A549 (cell line): ENCODE measurements at places on chromosomes 7 and 10. TPM values are rescaled to one million over a fixed set of nuclear protein-coding genes. Genes with fewer than 3 reads are reported as not detected.

DNA sequence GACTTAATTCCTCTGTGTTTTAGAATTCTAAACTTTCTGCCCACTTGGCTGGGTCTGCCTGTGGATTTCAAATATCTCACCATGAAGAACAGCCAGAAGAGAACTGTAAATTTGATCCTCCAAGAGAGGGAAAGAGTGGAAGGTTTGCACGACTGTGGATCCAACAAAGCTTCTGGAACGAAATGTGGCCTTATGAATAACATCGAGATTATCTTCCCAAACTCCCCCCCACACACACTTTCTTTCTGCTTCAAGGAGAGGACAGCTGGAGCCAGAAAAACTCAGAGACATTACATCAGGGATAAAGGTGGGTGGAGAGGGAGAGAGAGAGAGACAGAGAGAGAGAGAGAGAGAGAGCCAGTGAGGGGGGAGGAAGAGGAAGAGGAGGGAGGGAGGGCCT lies 570.1 kb upstream of the MGMT start:
- no peak for DNase-seq

ZNF394 gene
- 12.2 to 14.9 TPM (median 13.6 TPM) in 3 replicates for polyA plus RNA-seq

DNA sequence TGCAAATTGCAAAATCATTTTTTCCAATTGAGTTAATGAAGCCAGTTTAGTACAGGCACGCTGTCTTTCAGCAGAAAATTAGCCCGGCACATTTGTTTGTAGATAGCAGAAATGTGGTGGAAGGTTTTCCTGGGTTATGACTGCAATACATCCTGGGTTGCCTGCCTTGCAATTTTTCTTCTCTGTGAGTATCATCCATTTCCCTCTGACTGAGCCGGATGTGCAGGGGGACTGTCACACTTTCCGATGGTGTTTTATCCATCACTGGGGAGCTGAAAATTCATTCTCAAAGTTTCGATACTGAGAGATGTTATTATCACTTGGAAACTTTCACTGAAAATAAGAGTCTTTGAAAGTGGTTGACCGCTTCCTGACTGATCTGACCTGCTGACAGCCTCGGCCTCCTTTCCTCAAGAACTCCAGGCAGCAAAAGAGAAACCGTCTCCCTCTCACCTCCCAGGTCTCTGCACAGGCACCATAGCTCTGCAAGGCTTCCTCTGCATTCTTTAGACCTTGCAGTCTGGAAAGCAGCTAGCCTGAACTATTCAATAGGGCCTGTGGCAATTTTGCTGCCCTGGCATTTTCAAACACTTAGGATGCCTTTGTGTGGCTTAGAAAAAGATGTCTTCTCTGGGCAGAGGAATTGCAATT lies 320.8 kb upstream of the NRP1 start:
- DNase-seq, result no peak

- no peak for DNase-seq
Measured at GRCh38 chr7:124033095-124033806, 384 bp upstream of the TMEM229A start.

DNA sequence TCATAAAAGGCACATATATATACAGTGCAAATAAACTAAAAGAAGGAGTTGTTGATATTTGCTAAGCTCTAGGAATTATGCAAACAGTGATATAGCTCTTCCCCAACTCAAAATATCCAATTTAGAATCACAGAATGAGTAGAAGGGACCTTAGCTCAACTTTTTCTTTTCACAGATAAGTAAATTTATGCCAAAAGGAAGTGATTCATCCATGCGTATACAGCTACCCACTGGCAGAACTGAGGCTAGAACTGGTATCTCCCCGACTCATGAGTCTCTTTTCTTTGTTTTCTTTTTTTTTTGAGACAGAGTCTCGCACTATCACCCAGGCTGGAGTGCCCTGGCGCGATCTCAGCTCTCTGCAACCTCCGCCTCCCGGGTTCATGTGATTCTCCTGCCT lies 54.2 kb upstream of the SVIL start:
- no peak for DNase-seq

GRCh38 chr7:80288175-80289122 lies 153.8 kb downstream of the GNAI1 start:
- no peak for DNase-seq

GRCh38 chr10:46090258-46090812 lies 44.3 kb upstream of the MSMB start:
- no peak for DNase-seq

DNA sequence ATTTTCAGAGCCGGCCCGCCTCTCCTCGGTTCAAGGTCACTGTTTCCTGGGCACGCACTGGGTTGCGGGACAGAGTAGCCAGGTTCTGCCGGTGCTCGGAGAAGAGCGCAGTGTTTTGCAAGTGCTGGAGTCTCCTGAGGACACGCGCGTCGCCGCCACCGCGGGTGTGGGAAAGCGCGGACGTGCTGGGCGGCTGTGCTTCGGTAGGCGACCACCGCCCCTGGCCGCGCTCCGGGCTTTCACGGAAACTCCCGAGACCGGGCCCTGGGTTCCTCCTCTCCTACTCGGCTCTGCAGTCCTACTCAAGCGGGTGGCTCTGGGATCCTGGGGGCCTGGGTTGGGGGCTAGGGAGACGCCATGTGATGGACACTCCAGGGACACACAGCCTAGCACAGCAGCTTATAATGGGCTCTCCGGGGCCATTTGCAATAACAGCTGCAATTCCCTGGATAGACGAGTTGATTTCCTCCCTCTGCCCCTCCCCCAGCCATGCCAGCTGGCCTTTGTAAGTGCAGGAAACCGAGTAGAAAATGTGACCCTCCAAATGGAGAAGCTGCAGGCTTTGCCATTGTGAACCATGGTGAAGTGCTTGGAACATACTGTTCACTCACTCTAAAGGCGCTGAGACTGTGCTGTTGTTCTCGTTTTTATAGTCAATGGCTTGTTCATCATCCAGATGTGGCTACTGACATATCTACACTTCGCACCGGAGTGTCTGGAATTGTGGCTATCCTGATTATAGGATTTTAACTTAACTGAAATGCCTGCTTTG lies 2.1 kb downstream of the FRAT1 start:
- DNase-seq, result no peak

IKZF1 gene
- not detected in 3 replicates for polyA plus RNA-seq

- DNase-seq, result no peak
Measured at GRCh38 chr10:86186633-86187032, 180.0 kb downstream of the GRID1 start.

SEMA3D gene
- polyA plus RNA-seq, result 0.04 to 0.08 TPM (median 0.05 TPM) in 3 replicates

ANKRD7 gene
- polyA plus RNA-seq, result 0.63 to 0.83 TPM (median 0.70 TPM) in 3 replicates

CTNNA3 gene
- polyA plus RNA-seq, result not detected in 3 replicates

GRCh38 chr7:2517026-2517425 lies 2.5 kb upstream of the LFNG start:
- DNase-seq, result no peak

DNA sequence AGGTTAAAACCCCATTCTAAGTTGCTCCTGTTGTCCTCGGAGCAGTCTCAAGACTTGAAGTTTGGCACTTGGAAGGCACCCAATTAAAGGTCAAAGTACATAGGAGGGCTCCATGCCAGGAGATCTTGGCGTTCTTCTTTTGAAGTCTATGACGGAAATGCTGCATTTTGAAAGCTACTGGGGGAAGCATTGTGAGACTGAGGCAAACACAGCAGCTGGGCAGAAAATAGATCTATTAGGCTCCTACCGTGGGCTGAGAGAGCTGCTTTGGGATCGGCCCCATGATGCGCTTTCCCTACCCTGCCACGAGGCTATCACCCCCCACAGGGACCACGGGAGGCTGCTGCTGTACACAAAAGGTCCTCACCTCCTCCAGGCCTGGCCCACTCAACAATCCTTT lies 20.0 kb downstream of the KIAA1549 start:
- DNase-seq, result no peak

CASD1 gene
- 13.6 to 16.6 TPM (median 16.3 TPM) in 3 replicates for polyA plus RNA-seq

CHRM2 gene
- not detected in 3 replicates for polyA plus RNA-seq

DNA sequence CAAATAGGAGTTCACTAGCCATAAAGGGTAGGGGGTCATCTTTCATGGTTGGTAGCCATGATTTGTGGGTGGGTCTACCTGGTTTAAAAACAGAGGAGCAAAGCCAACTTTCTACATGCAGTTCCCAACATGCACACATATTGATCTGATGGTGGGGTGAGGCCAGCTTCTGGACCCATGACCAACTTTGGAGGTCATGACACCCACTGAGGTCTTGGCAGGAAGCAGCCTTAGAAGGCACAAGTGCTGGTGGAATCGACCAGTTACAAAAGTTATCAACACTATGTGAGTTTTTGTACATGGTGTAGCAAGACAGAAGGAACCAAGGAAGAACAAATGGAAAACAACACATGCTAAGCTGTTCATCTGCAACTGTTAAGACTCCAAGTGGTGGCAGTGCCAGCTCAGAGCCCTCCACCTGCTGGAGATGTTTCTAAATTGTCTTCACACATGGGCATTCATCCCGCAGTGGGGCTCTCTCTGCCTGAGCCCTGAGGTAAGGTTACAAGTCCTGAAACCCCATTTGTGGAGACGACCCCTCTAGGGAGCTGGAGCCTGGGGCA lies 101.1 kb upstream of the TCF7L2 start:
- no peak for DNase-seq

- no peak for DNase-seq
Measured at GRCh38 chr7:50610521-50611277, 45.5 kb upstream of the DDC start.

DNA sequence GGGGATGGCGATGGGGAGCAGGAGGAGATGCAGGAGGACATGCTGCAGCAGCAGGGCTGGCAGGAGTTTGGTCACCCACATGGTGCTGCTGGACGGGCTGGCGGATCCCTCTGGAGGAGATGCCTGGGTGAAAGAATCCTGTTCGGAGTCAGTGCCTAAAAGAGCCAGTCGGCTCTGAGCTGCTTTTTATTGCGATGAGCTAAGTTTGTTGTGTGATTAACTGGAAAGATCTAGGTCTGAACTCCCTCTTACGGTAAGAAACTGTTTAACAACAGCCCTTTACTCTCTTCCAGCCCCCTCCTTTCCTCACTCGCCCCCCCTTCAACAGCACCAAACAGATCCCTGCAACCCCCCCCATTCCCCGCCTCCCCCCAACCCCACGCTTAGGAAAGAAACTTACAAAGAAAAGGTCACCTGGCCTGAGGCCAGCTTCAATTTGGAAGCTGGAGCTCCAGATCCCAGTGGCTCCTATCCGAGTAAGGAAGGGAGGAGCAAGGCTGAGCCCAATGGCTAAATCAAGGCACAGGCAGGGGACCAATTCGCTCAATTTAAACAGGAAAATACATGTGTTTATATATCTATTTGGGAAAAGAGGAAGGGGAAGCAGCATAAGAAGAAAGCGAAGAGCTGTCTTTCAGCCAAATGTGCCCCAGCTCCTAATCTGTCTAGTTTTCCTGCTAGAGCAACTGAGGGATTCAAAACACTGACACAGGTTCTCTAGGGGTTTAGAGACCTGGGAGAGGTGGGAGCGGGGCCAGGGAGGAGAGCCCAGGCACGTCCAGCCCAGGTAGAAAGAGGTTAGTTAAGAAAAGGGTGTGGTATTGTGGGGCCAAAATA lies at the start of gene HGF:
TSS of gene HGF (minus strand) at position 157 of the 837 bp plus-strand sequence. CDS start at position 81, 76 bp downstream.
- no peak for DNase-seq

- peak; percentile 32 for DNase-seq
Measured at GRCh38 chr7:44793919-44794318, 2.6 kb upstream of the PPIA start.

- DNase-seq, result no peak
Measured at GRCh38 chr10:129728246-129728820, 235.7 kb downstream of the EBF3 start.

DNA sequence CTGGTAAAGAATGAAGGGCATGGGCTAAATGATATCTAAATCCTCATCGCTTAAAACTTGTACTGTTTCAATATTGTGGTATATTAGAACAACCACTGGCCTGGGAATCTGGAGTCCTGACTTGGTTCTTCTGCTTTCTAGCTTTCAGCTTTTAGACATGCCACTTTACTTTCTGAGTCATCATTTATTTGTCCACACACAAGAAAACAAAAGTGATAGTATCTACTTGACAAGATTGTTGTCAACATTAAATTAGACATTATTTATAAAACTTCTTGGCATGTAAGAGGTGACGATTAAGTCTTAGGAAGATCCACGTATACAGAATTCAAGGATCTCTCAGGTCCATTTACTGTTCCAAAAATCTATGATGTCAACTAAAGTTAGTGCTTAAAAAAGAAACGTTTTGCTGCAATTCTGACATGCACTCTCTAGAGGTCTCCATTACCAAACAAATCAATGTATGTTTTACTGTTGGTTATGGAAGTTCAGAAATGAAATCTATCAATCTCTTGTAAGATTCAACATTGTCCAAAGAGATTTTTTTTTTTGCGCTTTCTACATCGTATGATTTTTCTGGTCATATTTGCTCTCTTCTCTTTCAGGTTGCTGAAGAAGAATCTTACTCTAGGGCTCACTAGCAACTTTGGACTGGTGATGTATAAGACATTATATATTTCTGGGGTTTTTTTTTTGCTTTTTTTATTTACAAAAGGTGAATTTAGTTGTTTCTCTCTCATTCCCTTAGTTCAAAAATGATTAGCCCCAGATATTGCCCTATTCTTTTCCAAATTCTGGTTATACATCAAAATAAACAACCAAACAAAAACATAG lies 53.6 kb upstream of the DYNC1I1 start:
- peak; percentile 30 for DNase-seq

MOGAT3 gene
- 0.09 TPM in 1 of 3 replicates, not detected in the others for polyA plus RNA-seq

ZNF503 gene
- 9.5 to 13.1 TPM (median 12.8 TPM) in 3 replicates for polyA plus RNA-seq

DNA sequence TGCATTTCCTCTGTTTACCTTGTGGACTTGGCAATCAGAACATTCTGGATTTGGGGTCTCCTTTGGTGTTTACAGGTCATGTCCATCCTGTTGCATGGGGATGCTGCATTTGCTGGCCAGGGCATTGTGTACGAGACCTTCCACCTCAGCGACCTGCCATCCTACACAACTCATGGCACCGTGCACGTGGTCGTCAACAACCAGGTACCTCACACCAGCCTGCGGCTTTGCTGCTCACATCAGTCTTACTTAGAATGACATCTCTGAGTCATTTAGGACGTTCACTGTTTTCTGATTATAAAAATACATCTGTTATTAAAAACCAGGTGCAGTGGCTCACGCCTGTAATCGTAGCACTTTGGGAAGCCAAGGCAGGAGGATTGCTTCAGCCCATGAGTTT lies 67.0 kb upstream of the ZMIZ2 start:
- no peak for DNase-seq

DNA sequence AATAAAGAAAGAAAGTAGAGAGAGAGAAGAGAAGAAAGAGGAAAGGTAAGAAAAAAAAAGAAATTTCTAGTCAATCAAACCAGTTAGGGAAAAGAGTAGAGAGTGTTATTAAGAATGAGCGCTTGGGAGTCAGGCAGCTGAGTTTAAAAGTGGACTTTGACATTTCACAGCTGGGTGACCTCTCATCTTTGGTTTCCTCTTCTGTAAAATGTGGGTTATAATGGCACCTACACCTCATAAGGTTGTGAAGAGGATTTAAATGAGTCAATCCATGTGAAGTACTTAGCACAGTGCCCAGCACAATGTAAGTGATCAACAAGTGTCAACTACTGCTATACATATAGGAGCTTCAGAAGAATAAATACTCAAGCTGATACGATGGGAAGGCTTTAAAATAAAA lies 12.2 kb downstream of the HOXA1 start:
- no peak for DNase-seq

- DNase-seq, result no peak
Measured at GRCh38 chr10:43094085-43094484, 17.2 kb downstream of the RET start.

LEP gene
- not detected in 3 replicates for polyA plus RNA-seq

EBLN1 gene
- polyA plus RNA-seq, result not detected in 3 replicates
